ENCODE measurements at places on chromosomes 2 and 18.
A peak's percentile ranks its signal among the peaks of the same experiment; 100 is the strongest.

DNA sequence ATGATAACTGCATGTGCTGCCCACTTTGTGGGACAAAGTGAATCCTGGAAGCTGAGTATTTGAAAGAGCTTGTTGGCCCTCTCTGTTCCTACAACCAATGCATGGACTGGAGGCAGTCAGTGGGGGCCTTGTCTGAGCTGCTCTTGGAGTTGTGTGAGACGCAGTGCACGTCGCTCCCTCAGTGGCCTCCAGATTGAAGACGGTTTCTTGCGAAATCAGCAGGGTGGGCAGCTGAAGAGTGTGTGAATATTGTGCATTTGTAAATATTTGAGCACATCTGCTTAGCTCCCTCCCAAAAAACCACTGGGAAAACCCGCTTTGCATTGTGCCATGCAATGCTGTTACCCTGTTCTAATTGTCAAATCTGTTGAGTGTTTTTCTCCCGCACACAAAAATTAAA is 782.8 kb downstream of the PLCL1 start:
- DNase-seq: no peak

GRCh38 chr2:112035786-112036185 is 19.3 kb upstream of the TMEM87B start:
- DNase-seq: no peak

DNA sequence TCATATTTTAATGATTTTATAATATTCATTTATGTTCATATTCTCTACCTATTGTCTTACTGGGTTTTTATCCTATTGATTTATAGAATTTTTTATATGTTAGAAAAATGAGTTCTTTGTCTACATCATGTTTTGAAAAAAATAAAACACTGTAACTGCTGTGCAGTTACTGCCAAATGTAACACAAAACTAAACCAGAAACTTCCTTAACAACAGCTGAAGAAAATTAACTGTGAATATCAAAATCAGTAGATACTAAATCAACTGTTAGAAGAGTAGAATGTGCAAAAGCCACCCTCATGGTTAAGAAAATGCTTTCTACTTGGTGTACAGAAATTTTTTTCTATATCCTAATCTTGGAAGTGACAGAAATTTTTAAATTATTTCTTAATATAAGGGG is 69.5 kb downstream of the PTRHD1 start:
- DNase-seq: no peak

- no peak for DNase-seq
Measured at GRCh38 chr18:59821983-59822382, 77.8 kb upstream of the PMAIP1 start.

DNA sequence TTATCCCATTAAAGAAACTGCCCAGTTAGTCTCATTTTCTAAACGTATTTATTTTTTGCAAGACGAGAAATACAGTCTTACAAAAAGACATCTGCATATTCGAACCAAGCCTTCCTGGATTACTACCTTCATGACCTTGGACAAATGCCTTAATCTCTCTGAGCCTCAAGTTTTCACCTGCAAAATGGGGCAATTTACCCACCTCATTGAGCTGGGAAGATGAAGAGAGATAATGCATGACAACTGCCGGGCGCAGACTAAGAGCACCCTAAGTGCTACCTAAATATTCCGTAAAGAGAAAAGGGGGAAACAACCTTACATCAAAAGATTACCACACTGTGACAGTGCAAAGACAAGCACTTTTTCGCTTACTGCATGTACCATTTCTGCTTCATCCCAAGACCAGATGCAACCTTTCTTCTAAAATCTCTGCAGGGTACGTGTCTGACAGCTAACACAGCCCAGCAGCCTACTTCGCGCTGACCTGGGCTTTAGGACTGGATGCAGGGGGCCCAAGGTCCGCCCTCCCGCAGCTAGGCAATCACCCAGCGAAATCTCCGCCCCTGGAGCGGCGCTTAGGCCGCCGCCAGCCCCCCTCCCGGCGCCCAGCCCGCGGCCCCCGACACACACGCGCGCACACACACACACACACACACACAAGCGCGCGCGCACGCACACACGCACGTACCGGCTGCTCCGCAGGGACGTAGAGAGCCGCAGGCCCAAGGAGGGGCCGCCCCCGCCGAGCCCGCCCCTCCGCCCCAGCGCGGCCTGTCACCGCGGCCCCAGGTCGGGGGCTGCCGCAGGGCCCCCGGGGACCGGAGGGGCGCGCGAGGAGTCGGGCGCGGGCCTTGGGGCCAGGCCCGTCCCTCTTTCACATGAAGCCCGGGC is 766 bp downstream of the MAP3K2 start:
- DNase-seq: peak; percentile 94

DNA sequence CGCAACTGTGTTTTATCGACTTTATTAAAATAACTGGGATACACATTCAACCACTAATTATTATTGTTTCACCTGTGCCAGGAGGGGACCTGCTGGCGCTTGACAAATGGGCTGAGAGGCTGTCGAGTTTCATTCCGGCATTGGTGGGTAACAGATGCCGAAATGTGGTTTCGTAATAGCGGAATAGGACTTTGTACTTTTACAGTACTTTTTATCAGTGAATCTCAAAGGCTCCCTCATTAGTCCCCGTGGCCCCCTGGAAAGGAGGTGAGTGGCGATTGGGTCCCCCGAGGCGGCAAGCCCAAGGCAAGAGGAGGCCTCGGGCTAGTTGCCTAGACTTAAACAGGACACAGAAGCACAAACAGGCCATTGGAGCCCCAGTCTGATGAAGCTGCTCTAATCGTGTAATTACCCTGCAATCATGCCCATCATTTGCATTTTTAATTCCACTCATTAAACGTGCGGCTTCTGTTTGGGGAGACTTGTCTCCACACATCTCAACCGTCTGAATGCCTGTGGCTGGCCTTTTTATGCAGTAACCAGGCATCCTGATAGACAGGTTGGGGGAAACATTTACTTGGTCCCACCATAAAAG is 193.2 kb downstream of the INO80D start:
- no peak for DNase-seq

- peak; percentile 86 for DNase-seq
Measured at GRCh38 chr2:127700527-127701192, 637 bp upstream of the SFT2D3 start.

DNA sequence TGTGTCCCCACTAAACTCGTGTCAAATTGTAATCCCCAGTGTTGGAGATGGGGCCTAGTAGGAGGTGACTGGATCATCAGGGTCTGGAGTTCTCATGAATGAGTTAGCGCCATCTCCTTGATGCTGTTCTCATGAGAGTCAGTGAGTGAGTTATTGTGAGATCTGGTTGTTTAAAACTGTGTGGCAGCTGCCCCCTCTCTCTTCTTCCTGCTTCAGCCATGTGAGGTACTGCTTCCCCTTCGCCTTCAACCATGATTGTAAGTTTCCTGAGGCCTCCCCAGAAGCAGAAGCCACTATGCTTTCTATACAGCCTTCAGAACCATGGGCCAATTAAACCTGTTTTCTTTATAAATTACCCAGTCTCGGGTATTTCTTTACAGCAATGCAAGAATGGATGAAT is 50.4 kb downstream of the AP1S3 start:
- DNase-seq: no peak

DNA sequence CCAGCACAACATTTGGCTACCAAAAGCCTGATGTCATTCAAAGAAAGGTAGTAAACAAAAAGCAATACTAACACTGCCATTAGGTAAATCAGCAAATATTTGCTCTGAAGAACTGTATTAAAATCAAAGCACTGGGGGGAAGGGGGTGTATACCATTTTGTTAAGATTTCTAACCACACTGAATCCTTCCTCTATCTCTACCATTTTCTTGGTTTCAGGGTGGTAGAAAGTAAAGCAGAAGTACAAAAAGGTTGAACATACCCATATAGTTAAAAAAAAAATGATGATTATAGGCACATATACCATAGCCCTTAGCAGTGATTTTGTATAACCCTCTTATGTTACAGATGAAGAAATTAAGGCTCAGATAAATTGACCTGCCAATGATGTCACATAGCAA is 437.6 kb downstream of the ZEB2 start:
- DNase-seq: no peak

- DNase-seq: no peak
Measured at GRCh38 chr2:33509908-33510585, 33.6 kb downstream of the RASGRP3 start.

Measured in ELF-1 (cell line).